Activated CD8-positive, alpha-beta memory T cell treated with anti-CD3 and anti-CD28 coated beads for 1 hour (primary cell): ENCODE measurements at places on chromosomes 13 and 19.
A peak's percentile ranks its signal among the peaks of the same experiment; 100 is the strongest.

- DNase-seq, result peak; percentile 8
These were observed 2.8 kb upstream of the CEACAM5 start for GRCh38 chr19:41705393-41706174.

DNA sequence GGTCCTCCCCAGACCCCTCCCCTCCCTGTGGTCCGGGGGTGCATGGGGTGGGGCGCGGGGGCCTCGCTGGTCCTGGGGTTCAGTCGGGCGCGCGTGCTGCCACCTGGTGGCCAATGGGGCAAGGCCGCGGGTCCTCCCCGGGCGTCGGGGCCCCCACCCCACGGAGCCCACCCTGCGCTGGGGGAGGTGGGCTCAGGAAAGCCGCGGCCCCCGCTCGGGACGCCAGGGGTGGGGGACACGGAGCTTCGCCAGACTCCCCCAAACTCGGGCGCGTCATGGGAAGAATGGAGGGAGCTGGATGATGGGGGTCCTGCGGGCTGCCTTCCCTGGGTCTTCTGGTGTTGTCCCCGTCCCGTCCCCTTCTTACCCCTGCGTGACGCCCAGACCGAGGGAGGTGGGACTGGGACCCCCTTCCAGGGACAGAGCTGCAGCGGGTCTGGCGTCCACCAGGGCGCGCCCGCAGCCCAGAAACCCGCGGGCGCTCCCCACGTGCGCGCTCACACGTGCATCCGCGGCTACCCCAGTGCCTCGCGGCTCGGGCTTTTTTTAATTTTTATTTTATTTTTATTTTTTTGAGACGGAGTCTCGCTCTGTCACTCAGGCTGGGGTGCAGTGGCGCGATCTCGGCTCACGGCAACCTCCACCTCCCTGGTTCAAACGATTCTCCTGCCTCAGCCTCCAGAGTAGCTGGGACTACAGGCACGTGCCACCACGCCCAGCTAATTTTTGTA is 19.8 kb upstream of the TCF3 start:
- DNase-seq, result no peak

- DNase-seq, result no peak
These were observed 85.8 kb upstream of the UBL3 start for GRCh38 chr13:29936051-29936813.

DNA sequence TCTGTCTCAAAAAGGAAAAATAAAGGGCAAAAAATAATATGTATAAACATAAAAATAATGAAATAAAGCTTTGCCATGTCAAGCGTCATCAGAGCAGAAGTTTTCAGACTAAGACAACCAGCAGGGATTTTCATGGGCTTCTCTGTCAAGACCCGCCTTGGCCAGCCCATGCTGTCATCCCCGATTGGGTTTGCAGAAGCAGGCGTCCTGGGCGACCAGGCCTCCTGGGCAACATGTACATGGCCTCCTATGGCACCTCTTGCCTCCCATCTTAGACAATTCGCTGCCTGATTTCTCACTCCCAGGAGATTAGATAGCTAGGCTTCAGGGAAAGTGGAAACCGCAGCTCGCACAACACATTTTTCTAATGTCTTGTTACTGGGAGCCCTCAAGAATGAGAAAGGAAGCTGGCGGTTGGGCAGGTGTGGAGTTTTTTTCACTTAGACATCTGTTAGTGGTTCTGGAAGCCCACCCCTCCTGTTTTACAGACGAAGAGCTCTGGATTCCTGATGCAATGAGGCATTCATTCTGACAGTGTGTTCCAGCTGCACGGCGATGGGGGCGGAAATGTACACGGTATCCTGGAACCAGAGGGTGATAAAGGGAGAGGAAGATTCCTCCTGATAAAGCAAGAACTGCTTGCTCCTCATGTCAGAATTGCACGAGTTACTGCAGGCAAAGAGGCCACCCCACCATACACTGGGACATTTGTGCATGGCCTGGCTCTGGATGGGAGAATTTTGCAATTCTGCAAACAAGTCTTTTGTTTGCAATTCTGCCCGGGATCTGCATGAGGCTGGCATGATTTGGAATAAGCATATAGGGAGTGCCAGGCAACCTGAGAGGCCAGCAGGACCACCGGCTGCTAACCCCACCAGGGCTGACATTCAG is 47.4 kb upstream of the KATNAL1 start:
- no peak for DNase-seq

DNA sequence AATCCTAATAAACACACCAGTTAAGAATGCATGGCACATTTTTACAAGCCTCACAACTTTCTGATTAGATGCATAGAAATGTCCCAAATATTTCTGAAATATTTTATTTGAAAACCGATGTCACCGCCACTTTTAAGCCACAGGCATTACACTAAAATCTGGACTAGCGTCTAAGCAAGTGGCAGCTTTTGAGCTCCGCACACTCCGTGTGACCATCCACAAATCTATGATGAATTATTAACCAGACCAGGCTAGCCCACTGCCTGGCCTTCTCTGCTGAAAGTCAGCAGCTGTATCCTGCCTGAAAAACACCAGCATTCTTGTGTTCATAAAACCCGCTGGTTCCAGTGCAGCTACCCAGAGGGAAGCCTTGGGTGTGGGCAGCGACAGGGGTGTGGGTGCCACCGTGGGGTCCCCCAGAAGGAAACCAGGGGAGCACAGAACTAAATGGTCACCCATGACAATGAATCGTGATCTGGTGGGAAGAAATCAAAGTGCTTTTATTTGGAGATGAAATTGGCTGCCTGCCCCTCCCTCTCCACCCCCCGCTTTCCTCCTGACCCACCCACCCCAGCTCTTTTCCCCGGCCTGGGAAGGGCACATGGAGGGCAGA is 13.8 kb downstream of the RASA3 start:
- DNase-seq, result no peak

DNA sequence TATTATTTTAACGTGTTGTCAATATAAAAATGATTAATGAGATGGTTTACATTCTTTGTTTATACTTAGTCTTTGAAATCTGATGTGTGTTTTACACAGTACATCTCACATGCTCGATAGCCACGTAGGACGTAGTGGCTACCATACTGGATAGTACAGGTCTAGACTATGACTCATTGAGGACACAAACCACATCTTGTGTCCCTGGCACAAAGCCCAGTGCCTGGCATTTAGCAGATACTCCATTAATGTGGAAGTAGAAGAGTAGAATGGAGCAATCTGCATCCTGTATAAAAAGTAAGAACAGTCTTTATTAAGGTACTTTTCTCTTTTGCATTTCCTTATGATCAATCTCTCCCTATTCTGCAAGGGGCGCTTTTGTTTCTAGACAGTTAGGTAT is 49.0 kb upstream of the FRY start:
- no peak for DNase-seq

DNA sequence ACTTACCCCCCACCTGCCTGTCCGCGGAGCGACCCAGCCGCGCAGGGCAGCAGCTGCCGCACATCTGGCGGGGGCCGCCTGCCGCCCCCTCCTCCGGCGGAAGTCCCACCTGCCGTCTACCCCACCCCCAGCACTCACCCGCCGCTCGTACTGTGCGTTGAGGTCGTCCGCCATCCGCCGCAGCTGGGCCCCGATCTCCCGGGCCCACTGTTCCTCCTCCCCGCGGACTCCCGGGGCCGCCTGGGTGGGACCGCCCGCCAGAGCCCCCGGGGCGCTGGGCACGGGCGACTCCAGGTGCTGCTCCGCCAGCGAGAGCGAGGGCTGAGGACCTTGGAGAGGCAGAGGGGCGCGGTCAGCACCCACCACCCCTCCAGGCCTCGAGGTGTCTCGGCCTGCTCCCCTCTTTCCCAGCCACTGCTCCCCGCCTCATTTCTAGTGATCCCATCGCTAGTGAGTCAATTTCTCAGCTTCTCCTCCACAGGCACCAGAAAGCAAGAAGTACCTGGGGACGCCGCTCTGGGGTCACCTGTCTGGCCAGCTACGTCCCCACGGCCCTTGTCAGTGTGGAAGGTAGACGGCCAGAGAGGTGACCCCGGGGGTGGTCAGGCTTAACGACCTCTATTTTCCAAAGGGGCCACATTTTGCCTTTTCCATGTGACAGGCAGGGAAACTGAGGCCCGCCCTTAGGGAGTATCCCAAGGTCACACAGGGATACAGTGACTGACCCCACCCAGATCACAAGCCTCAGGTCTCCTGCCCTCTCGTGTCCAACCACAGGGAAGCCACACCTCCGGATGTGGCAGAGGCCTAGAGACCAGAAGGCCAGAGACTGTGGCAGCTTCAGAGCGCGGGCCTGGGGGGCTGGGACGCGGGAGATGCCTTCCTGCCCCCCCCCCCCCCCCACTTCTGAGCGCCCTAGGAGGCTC is 4.3 kb downstream of the BBC3 start:
- no peak for DNase-seq

DNA sequence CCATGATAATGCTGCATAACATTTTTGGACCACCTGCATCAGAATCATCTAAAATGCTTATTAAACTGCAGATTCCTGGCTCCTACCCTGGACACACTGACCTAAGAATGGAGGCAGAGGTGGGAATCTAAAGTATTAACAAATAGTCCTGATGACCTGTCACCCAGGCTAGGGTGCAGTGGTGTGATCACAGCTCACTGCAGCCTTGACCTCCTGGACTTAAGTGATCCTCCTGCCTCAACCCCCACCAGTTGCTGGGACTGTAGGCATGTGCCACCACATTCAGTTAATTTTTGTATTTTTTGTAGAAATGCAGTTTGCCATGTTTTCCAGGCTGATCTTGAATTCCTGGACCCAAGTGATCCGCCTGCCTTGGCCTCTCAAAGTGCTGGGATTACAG is 43.3 kb downstream of the LMO7 start:
- no peak for DNase-seq

GRCh38 chr19:13998426-13998825 is 7.7 kb downstream of the RFX1 start:
- no peak for DNase-seq

GRCh38 chr13:76131551-76131950 is 495.4 kb downstream of the LMO7 start:
- DNase-seq, result no peak

DNA sequence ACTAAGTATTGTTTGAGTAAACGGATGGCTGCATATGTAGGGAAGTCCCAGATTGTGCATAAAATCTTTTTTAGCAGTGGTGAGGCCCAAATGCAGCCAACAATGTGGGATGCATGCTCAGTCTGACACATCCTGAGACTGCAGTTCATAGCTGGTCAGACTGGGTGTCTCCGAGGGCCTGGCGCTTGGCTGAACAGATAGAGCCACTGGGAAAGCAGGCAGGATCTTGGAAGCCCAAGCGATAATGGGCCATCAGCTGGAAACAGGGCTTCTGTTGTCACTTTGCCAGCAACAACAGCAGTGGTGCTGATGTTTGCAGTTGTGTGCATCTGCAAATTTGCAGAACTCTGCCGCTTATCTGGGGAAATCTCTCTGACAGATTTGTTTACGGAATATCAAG is 36.1 kb downstream of the MTUS2 start:
- no peak for DNase-seq

GRCh38 chr13:65268009-65268408 is 1962.1 kb downstream of the PCDH9 start:
- no peak for DNase-seq

DNA sequence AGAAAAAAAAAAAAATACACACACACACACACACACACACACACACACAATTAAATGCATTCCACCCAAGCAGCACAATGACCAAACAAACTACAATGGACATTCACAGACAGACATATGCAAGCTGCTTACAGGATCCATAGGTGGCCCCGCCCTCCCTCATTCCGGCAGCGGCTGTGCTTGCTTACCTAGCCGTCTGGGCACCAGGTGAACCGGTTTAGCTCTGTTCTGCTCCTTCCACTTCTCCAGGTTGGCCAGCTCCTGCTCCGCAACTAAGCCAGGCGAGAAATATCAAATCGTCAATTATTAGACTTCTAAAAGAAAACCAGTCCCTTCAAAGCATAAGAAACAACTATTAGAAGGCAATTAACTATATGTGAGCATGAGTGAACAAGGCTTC is 23.1 kb downstream of the EPSTI1 start:
- DNase-seq, result no peak

DNA sequence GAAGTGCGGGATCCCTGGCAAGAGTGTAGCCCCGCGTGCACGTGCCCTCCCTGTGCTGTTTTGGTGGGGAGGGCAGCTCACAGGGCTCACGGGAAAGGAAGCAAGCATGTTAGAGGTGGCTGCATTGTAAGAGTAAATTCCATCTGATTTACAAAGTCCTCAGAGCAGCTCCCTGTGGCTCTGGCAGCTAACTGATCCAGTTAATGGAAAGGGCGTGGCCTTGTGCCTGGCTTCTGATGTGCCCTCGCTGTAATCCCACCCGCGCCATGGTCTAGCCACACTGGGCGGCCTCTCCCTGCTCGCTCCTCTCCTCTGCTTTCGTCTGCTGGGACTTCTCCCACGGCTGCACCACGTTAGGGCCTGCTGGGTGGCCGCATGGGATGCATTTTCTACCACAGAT is 258.5 kb downstream of the FGF9 start:
- no peak for DNase-seq

- DNase-seq, result no peak
These were observed 3.1 kb downstream of the AMH start for GRCh38 chr19:2252055-2252796.

DNA sequence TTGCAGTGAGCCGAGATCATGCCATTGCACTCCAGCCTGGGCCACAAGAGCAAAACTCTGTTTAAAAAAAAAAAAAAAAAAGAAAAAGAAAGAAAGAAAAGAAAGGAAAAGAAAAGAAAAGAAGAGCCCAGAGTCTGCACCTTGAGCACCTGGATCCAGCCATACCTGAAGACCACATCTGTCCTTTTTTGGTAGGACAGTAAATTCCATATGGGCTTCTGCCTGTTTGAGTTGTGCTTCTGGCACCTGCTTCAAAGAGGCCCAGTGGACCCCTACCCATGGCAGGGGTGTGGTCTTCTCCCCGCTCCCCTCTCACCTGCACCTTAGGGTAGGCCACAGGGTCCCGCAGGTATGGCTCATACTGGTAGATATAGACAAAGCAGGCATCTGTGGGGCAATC is 5.8 kb downstream of the TM6SF2 start:
- DNase-seq, result no peak

DNA sequence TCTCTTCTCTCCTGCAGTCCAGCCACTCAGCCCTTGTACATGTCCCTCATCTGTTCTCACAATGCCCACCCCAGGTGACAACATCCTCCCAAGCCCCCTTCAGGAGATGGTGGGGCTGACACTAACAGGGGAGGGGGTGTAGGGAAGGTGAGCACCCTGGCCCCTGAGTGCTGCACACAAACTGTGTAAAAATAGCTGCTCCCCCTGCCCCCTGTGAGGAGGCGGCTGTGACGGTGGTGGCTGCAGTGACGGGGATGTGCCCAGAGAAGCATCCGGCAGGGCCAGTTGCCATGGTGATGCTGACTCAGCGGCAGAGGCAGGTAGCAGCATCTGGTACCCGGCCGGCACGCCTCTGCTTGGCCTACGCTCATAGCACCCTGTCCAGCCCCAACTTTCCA is 13.0 kb upstream of the JUND start:
- peak; percentile 98 for DNase-seq
